GM03348 (cell line): ENCODE measurements at places on chromosomes 6 and 20.

- no peak for DNase-seq
These were observed 139.7 kb upstream of the RPS6KA2 start for GRCh38 chr6:166766769-166767168.

DNA sequence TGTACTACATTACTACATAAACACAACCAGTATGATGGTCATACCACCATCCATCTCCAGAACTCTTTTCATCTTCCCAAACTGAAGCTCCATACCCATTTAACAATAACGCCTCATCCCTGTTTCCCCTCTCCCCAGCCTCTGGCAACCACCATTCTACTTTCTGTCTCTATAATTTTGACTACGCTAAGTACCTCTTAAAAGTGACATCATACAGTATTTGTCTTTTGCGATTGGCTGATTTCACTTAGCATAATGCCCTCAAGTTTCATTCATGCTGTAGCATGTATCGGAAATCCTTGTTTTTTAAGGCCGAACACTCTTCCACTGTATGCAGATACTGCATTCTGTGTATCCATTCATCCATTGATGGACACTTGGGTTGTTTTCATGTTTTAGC, 29.7 kb downstream of the GABRR1 start:
- DNase-seq, result no peak

DNA sequence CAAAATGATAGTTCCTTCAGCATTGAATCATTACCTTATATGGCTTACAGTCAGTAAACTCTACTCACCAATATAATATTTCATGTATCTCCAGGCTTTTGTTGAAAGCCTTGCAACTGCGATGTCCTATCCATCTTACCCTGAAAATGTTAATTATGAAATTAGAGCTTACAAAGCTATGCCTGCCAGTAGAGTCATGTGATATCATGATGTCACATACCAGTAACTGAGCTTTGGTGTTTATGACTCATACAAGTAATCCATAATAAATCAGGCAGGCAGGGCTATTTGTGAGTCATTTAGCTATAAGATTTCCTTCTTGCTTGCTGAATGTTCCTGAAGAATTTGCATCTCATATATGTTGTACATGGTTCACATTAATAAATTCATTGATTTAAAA, 44.9 kb upstream of the FAM83B start:
- DNase-seq, result peak; percentile 49

- DNase-seq, result peak; percentile 5
These were observed 346.3 kb downstream of the BMP2 start for GRCh38 chr20:7113577-7114466.

DNA sequence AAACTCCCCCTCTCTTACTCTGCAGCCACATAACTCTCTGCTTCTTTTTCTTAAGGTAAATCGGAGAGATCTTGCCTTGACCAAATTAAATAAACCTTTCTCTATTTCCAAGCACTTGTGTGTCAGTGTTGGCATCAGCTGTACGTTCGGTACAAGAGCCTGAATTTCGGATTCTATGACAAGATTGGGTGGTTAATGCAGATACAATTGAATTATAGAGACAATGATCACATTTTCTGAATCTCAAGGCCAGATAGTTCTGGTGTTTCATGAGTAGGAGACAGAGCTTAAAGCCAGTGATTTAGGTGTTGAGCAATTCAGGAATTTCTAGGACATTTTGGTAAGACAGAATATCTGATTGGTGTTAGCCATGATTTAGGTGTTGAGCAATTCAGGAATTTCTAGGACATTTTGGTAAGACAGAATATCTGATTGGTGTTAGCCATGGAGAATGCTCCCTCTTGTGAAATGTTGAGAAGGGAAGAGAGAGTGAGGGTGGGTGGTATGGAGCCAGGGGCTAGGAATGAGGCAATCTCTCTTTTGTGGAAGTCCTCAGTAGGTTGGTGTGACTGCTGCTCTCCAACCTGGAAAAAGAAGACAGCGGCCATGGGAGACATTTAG, 5.1 kb downstream of the SPINT3 start:
- DNase-seq, result no peak

GRCh38 chr20:4021906-4022305, 6.5 kb upstream of the RNF24 start:
- peak; percentile 45 for DNase-seq

- DNase-seq, result no peak
These were observed 1.1 kb upstream of the BEND6 start for GRCh38 chr6:56953597-56954402.

DNA sequence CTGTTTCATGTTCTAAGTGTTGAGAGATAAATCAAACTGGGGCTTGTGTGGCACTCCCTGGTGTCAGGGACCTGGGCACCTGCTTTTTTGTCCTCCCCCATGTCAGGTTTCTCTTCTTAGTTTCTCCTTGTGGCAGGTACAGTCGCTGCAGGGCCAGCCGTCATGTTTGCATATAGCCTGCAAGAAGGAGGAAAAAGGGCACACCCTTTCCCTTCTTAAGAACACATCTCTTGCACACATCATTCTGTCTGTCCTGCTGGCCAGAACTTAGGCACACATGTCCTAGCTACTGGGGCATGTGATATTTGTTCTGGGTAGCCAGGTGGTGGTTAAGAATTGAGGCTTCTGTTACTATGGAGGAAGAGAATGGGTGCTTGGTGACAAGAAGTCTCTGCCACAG, 27.9 kb downstream of the CDC5L start:
- DNase-seq, result no peak

GRCh38 chr6:133131621-133132465, 109.3 kb upstream of the EYA4 start:
- DNase-seq, result no peak

GRCh38 chr20:21096321-21097043, 9.7 kb downstream of the LINC00237 start:
- no peak for DNase-seq

DNA sequence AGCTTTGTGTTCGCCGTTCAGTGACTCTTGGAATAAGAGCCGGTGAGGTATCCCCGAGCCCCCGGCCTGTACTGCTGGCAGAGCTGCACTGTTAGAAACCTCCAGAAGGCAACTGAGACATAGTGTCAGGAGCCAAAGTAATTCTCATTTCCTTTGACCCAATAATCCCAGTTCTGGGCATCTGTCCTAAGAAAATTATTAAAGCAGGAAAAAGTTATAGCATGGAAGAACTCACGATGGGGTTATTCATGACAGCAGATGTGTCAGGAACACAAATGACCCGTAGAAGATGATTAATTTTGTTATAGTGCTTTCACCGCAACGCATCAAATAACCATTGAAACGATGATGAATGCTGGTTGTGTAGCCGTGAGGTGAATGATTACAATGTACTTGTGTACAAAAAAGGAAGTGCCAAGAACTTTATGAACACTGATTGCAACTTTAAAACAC, 20.3 kb downstream of the CYP21A2 start:
- no peak for DNase-seq

GRCh38 chr20:46365487-46366220, 40.8 kb downstream of the ELMO2 start:
- no peak for DNase-seq

DNA sequence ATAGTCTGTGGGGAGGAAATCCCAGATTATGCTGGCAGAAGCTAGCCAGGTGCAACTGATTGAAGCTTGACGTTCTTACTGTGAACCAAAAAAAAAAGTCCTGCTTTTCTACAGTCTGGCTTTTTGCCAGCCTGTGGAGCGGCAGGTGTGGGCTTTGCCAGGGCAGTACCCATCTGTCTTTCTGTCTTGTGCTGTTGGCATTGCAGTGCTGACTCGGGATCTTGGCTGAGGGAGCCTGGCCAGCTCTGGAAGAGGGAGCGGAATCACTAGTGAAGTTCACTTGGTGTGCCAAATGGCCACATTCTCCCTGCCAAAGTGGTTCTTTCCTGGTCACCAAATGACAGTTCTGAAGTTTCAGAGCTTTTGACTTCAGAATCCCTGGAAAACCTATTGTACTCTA, 5.0 kb downstream of the KIF3B start:
- DNase-seq, result no peak

- peak; percentile 8 for DNase-seq
These were observed 32.4 kb downstream of the PHACTR1 start for GRCh38 chr6:12748815-12749521.

- no peak for DNase-seq
These were observed 45.7 kb upstream of the TPD52L1 start for GRCh38 chr6:125107896-125108295.
